ENCODE measurements at places on chromosomes 12 and 14.

- no peak for DNase-seq
Measured at GRCh38 chr14:45377166-45377565, 124.2 kb upstream of the MIS18BP1 start.

DNA sequence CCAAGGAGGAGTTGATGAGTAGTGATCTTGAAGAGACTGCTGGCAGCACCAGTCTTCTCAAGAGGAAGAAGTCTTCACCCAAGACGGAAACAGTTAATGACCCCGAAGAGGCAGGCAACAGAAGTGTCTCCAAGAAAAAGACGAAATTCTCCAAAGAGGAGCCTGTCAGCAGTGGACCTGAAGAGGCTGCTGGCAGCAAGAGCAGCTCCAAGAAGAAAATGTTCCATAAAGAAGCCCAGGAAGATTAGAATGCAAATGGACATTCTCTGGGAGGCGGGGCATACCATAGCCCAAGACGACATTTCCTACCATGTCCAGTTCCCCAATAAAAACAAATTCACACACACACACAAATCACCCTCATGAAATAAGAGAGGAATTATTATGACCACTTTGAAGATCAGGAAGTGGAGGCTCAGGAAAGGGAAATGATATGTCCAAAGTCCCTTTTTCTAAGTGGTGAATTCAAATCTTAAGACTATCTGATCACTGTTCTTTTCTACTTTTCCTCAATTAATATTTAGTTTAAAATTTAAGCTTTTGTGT lies 131.8 kb downstream of the PAWR start:
- no peak for DNase-seq

GRCh38 chr12:27549236-27549800 lies 25.3 kb downstream of the PPFIBP1 start:
- DNase-seq = peak; percentile 94

DNA sequence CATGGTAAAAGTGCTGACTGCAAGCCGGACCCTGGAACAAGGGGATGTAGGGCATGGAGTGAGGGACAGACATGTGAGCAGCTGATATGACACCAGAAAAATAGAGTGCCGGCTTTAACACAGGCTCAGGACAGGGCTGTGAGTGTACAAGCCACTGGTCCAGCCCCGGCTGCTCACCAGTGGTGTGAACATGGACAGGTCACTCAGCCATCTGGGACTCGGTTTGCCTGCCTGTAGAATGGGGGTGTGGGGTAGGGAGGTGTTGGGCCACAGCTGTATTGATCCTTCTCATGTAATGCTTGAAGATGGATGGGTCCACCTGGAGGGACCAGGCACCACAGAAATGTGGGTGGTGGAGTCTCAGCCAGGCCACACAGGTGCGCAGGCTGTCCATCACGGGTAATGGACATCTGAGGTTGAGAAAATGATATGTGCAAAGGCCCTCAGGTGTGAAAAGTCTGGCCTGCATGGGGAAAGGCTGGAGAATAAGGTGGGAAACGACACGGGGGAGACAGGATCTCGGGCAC lies 10.6 kb upstream of the KRT74 start:
- DNase-seq = no peak

DNA sequence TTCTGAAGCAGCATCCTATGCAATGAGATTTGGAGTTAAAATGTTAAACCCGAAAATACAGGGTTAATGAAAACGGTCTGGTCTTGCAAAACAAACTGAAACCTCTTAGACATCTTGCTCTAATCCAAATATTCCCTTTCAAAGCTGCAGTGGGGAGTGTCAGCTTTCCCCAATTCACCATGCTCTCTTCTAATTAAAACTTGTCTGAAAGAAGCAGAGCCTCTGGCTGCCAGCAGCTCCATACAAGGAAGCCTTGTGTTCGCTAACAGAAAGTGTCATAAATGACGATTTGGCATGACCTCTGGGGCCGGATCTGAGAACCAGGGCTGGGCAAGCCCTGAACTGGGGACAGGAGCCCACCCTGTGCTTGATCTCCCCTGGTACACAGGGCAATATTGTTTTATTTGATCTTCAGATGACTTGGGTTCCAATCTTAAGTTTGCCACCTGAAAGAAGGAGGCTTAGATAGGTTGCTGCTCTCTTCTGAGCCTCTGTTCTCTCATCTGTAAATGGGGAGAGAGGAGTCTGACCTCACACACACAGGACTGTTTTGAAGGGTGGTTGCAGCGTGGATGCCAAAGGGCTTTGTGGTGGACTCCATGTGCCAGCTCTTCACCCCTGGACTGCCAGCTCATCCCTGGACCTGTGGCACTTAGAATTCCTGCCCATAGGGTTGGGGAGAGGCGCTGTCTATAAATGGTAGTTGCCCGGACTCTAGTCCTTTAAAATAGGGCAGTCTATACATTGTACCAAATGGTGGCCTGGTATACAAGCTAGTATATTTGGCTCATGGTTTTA lies 7.8 kb downstream of the KMT5A start:
- DNase-seq = no peak

Measured in renal cortical epithelial cell (primary cell).